ENCODE measurements at places on chromosomes 3 and 15.

DNA sequence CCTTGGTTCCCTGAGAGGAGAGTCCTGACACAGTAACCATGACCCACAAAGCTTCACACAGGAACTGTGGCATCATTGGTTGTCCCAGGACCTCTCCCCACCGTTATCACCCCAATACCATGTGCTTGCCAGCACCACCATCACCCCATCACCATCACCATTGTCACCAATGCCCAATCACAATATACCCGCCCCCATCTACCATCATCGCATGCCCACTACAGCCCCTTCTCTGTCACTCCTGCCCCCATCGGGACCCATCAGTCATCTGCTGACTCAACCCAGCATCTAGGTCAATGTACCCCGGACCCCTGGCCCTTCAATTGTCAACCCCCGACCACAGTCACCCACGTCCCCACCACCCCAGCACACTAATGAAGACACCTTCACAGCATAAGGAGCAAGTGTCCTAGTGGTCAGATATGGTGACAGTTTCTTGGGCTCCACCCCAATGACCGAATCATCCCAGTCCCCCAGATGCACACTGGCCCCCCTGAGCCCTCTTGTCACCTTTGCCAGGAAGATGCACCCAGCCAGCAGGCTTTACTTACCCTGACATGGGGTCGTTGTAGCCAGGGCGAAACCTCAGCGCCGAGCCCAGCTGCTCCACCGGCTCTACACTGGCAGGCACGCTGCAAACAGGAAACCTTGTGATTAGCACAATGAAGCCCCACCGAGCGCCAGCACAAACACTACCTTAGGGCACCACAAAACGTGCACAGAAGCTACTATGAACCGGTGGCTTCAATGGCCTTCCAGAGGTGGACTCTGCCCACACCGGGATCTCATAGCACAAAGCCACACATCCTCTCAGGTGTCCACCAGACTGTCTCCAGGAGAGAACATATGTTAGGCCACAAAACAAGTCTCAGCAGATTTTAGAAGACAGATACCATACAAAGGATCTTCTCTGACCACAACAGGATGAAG lies 25.1 kb downstream of the SHISA5 start:
- DNase-seq: no peak

DNA sequence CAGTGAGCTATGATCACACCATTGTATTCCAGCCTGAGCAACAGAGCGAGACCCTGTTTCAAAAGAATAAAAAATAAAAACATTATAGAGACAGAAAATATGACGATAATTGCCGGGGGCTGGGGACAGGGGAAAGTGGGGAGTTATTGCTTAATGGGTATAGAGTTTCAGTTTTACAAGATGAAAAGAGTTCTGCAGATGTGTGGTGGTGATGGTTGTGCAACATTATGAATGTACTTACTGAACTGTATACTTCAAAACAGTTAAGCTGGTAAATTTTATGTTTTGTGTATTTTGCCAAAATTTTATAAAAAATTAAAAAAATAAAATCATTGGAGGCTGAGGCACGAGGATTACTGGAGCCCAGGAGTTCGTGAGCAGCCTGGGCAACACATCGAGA lies 24.8 kb upstream of the ZNF774 start:
- peak; percentile 56 for DNase-seq

DNA sequence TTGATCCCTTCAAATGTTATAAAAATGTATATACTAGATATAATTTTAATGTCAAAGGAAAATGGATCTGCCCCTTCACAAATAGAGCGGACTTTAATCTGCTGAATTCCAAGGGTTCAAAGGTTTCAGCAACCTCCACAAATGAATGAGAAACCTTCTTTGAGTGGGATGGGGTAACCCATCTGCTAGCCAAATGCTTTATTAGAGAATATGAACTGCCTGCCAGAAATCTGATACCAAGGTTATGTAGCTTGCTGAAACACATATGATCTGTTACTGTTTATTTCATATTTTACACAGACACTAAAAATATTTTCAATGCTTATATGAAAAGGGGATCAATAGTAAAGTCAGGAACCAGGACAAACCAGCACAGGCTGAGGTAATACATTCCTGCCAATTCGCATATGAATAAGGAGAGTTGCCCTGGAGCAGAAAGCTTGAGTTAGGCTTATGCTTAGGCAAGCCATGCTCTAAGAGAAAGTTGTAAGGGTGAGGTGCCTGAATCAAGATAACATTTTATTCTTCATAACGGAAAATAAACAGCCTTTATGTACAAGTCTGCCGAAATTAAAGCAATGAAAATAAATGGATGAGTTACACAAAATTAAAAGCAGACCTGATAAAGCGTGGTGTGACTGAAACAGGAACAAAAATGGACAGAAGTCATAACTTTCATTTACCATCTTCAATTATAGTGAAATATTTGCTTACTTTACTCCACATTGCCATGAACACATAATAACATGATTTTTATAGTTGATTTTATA lies 26.5 kb downstream of the PLOD2 start:
- no peak for DNase-seq

GRCh38 chr15:68802373-68802772 lies 18.3 kb downstream of the ANP32A start:
- no peak for DNase-seq

- peak; percentile 54 for DNase-seq
Measured at GRCh38 chr15:44028349-44028748, 166.7 kb downstream of the FRMD5 start.

DNA sequence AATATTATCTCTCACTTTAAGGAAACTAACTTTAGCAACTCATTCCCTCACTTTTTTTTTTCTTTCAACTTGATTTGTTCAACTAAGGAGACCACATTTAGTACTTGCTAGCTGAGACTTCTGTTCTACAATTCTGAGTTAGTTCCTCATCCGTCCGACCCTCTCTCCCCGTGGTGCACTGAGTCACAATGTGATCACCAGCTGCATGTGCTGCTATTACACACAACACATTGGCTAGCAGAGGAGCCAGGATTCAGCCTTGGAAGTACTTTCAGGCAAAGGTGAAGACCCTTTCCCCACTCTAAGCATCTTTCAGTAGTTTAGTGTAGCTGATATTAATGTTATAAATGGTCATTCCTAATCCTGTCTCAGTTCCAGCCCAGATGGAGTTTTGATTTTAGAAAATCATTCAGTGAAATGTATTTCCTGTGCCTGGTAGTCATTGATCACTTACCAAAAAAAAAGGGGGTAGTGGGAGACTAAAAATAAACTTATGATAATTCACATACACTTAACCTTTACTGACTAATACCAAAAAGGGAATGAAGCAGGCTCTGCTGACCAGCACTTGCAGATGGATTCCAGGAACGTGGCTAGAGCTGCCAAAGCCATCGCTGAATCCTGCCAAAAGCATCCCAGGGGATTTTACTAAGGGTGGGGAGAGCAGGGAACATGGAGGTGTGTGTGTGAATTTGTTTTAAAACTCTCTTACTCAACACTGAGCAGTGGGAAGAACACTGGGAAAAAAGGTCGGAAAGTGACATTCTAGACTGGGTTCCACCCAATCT lies 424.8 kb downstream of the LPP start:
- peak; percentile 53 for DNase-seq

GRCh38 chr3:101379658-101380376 lies 59.4 kb upstream of the IMPG2 start:
- DNase-seq: no peak

GRCh38 chr3:43117257-43117656 lies 11.4 kb upstream of the POMGNT2 start:
- DNase-seq: no peak

DNA sequence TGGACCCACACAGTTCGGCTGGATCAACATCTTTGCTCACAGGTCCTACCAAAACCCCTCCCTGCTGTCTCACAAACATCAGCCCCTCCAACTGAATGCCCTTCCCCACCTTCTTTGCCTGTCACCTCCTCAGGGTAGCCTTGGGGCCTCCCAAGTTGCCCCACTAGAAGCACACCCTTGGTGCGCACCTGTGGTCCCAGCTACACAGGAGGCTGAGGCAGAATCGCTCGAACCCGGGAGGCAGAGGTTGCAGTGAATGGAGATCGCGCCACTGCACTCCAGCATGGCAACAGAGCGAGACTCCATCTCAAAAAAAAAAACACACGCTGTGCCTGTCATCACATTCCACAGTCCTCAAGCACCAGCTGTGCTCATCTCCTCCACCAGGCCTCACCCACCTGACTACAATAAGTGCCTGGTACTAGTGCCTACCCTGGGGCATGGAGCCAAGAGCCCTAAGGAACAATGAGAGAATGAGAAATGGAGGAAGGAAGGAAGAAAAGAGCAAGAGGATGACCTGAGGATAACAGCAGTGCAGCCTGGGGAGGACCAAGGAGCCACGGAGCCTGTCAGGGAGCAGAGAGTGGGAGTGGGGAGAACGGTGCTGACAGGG lies 26.0 kb downstream of the RPN1 start:
- DNase-seq: peak; percentile 41

- DNase-seq: peak; percentile 43
Measured at GRCh38 chr3:183300996-183301562, 48.0 kb downstream of the B3GNT5 start.

DNA sequence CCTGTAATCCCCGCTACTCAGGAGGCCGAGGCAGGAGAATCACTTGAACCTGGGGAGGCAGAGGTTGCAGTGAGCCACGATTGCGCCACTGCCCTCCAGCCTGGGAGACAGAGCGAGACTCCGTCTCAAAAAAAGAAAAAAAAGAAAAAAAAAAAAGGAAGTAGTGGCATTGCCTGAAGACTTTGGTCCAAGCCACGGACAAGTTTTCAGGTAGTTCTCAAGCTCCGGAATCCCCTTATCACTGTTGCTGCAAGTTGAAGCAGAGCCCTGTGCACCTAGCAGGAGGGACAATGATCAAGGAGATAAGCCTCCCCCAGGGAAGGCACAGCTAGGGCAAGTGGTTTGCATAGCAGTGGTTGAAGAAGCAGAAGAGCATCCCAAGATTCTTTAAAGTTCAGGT lies 97.6 kb downstream of the MEX3B start:
- DNase-seq: no peak

DNA sequence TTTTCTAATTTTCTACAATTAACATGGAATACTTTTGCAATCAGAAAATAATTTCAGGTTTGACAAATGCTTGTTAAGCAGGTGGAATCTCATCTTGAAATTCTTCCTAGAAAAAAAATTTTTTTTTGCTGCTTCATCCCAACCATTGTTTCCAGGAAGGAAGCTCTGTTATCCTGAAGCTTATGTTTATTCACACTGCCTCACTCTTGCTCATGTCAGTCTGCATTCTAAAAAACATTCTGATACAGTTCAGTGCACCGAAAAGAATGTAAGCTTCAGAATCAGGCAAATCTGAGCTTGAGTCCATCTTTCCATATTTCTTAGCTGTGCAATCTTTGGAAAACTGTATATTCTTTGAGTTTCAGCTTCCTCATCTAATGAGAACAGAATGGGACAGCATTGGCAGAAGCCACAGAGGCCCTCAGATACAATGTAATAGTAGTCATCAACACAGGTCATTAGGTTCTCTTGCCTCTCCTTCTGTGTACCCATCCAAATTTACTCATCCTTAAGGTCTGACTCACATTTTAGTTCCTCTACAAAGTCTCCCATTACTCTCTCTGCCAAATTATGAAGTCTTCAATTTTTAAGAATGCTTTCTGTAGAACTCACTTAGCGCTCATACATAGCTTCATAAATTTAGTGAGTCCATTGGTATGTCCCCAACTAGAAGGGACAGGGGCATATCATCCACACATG lies 881.8 kb upstream of the NR2F2 start:
- DNase-seq: no peak

DNA sequence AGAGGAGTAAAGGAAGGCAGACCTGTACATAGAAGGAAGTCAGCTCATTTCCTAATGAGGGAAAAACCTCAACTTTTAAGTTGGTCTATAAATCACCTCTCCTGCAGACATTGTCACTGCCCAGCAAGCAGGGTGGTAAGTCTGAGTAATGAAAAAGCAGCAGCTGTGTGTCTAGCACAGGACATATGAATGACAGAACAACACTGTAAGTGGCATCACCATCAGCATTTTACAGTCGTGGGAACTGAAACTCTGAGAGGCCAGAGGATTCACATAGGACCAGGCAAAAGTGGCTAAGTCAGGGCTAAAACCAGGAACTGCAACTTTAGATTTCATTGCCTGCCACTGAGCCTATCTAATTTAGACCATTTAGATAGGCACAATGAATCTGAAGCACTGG lies 235.6 kb downstream of the CLSTN2 start:
- no peak for DNase-seq

- no peak for DNase-seq
Measured at GRCh38 chr15:72781631-72782030, 1.9 kb downstream of the ADPGK start.

DNA sequence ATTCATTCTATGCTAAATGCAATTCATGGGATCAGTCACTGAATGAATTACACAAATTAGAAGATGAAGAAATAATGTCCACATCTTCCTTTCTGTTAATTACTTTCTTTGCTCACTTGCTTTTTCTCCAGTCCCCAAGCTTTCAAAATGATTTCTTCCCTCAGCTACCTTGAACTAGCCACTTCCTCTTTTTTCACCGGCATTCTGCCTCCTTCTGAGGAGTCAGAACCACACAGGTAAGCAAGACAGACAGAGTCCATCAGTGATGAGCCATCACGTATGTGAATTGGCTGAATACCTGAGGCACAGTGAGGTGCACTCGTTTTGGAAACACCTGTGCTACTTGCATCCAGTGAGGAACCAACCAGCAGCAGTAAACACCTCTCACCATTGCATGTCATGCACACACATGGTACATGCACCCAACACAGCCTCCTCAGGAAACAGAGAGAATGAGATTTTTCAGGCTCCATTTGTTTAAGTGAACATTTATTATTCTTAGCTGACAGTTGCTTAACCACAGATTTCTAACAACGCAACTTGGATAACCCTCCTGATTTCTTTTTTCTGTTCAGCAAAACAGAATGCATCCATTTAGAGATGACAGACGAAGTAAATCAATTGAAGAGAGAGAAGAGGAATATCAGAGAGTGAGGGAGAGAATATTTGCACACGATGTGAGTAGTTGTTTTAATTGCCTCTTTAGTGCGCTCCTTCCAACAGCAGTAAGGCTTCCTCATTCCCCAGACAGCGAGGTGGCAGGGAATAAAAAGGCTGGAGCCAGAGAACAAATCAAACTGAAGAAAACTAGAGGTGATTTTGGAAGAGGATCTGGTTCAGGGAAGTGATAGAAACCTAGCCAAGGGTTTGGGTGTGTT lies 69.3 kb downstream of the ARPP21 start:
- no peak for DNase-seq

DNA sequence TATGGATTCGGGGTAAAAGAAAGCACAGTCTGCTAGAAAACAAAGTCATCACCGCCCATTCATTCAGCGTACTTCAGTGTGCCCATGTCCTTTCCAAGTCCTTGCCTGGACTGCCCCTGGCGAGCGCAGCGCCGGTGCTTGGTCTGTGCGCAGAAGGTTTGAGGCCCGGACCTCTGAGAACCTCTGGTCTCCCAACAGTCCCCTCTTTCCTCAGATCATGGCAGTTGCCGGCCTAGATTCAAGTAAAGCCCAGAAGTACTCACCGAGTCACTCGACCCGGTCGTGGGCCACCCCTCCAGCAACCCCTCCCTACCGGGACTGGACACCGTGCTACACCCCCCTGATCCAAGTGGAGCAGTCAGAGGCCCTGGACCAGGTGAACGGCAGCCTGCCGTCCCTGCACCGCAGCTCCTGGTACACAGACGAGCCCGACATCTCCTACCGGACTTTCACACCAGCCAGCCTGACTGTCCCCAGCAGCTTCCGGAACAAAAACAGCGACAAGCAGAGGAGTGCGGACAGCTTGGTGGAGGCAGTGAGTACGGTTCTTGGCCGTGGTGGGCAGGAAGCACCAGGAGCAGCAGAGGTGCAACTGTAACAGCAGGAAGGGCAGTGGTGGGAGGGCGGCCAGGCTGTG lies 36.3 kb downstream of the CHDH start:
- no peak for DNase-seq
